ENCODE measurements at places on chromosomes 3 and 15.

DNA sequence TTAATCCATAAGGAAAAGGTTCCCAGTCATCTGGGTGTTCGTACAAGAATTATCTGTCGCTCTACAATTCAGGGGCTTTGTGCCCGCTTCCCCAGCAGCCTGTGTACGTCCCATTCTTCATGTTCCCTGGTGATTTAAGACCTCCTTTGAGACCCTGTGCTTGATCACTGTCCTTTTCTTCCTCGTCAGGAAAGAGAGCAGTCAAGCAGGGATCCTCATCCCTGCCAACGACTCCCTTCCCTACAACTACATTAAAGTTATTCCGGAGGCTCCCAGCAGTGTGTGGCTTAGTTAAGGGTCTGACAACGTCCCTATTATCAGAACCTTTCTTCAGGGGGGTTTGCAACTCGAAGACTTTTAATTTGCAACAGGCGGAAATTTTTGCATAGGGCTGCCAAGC, 175.7 kb downstream of the FOXP1 start:
- no peak for DNase-seq

DNA sequence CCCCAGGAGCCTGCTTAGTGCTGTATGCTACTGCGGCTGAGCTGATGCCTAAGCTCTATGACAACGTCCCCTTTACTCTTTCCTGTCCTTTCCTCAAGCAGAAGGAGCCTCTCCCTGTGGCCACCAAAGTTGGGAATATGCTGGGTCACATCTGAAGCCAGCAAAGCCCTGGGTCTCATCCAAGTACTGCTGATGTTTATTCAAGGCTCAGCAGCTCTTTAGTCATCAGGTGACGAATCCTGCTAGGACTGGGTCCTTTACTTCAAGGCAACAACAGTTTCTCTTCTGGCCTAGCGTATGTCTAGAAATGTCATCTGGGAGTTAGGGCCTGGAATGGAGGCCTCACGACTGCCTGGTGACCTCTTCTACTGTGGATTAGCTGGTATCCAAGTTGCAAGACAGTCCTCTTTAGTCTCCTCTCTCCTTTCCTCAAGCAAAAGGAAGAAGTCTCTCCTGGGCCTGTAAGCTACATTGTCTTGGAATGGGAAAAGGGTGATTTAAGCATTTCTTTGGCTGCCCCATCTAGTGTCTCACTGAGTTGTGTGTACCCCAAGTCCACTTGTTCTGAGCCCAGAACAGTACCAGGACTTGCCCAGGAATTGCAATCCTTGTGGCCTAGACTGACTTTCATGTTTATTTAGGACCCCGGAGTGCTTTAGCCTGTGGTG, 63.9 kb downstream of the TNFAIP8L3 start:
- peak; percentile 79 for DNase-seq

- no peak for DNase-seq
These were observed 229.1 kb downstream of the CHST2 start for GRCh38 chr3:143348486-143349327.

GRCh38 chr3:193814166-193814892, 221.3 kb downstream of the OPA1 start:
- no peak for DNase-seq

GRCh38 chr3:130462089-130462488, 54.9 kb upstream of the COL6A6 start:
- no peak for DNase-seq

GRCh38 chr3:123397050-123397590, 51.8 kb downstream of the ADCY5 start:
- DNase-seq, result no peak

- DNase-seq, result no peak
These were observed 131.1 kb upstream of the PHLDB2 start for GRCh38 chr3:111727843-111728565.

GRCh38 chr15:85582131-85583079, 202.0 kb downstream of the AKAP13 start:
- peak; percentile 46 for DNase-seq

All from astrocyte of the spinal cord (primary cell).